Hematopoietic multipotent progenitor cell treated with erythropoietin and hydrocortisone succinate and interleukin-3 and kit ligand, for 4 days (in vitro differentiated cells): ENCODE measurements at places on chromosomes 2 and 18.

DNA sequence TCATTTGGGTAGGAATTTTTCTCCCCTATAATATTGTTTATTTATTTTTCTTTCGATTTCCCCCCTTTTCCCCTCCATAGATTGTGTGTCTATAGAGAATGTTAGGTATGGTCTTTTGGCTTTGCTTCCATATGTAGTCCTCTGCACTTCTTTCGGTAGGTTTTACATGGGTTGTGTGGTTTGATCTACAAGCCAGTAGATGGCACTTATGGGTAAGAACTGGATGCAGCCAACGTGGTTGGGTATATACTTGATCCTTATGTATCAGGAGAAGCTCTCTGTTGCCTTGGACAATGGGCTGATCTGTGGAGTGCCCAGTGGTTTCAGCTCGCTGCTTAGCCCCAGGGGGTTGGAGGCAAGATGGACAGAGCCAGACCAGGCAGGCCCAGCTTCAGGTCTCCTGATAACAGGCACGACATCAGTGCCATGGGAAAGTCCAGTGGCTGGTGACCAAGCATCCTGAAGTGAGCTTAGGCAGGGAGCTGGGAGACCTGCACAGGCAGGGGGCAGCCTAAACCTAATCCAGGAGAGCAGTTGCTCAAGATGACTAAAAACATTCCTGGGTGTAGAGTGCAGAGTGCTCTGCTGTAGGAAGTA, 488.3 kb downstream of the CCDC85A start:
- DNase-seq: peak; percentile 1

GRCh38 chr2:30367232-30368070, 79.6 kb upstream of the LCLAT1 start:
- DNase-seq: no peak

GRCh38 chr18:62326646-62327348, 1.7 kb downstream of the TNFRSF11A start:
- no peak for DNase-seq

DNA sequence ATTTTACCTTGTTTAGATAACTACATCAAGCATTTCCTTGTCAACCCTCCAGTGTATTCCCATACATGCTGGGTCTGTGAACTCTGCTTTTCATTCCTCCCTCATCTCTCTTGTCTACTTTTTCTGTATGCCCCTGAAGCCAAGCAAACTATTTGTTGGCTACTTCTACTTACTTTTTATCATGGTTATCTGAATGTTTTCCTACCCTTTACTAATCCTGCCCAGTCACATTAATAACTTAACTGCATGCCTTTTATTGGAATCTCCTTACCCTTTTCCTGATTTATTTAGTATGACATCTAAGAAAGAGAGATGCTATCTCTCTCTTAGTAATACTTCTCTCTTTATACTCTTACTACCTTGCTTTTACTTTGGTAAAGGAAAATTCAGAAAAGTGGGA, 17.0 kb downstream of the DCAF17 start:
- DNase-seq: no peak

DNA sequence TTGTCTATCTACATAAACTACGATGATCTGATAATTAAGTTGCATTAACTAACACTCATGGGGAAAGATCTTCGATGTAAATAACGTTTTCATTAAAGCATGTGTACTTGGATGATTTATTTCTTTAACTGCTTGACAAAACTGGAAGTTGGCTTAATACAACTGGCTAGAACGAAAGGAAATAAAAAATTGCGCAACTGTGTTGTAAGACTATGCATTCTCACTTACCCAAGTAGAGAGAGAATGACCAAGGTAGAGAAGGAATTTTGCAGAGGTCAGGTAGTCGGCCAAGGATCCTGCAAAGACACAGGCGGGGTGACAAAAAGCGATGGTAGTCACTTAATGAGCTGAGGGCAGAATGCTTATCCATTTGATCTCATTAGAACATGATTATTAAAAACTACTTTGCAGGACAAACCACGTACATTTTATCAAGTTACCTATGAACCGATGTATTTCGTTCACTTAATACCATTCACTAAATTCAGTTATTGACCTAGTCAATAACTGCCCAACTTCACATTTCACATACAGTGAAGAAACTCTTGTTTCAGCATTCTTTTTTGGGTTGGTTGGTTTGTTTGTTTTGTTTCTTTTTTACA, 900 bp downstream of the SLC40A1 start:
- DNase-seq: peak; percentile 81

GRCh38 chr18:13387855-13388548, 169.4 kb downstream of the LDLRAD4 start:
- no peak for DNase-seq

- no peak for DNase-seq
Measured at GRCh38 chr2:82007071-82007664, 1702.6 kb upstream of the LRRTM1 start.

DNA sequence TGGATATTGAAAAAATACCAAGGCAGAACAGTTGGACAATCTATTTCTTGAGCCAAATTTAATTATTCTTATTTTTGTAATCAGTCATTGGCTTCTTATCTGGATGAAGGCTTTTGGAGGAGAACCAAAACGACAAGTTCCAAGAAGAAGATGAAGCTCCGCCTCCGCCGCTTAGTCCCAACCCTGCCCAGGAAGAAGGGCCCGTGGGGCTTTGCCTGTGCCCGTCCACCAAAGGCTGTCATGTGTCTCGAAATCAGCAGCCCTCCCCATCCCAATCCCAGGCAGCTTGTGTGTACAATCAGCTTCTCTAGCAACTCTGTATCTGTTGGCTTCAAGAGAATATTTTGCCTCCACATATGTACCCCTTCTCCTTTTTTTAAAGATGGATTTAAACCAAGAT, 24.6 kb downstream of the PTRHD1 start:
- DNase-seq: no peak

GRCh38 chr2:151326554-151326953, 30.8 kb upstream of the TNFAIP6 start:
- no peak for DNase-seq

DNA sequence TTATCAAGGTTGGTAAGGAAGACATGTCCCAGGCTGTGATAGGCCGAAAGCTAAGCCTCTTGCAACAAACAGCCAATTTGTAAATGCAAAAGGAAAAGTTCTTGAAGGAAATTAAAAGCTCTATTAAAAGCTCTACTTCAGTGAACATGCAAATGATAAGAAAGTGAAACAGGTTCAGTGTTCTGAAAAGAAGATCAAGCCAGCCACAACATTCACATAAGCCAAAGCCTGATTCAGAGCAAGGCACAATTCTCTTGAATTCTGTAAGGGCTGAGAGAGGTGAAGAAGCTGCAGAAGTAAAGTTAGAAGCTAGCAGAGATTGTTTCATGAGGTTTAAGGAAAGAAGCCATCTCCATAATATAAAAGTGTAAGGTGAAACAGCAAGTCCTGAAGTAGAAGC, 1259.5 kb upstream of the PIK3C3 start:
- DNase-seq: no peak

DNA sequence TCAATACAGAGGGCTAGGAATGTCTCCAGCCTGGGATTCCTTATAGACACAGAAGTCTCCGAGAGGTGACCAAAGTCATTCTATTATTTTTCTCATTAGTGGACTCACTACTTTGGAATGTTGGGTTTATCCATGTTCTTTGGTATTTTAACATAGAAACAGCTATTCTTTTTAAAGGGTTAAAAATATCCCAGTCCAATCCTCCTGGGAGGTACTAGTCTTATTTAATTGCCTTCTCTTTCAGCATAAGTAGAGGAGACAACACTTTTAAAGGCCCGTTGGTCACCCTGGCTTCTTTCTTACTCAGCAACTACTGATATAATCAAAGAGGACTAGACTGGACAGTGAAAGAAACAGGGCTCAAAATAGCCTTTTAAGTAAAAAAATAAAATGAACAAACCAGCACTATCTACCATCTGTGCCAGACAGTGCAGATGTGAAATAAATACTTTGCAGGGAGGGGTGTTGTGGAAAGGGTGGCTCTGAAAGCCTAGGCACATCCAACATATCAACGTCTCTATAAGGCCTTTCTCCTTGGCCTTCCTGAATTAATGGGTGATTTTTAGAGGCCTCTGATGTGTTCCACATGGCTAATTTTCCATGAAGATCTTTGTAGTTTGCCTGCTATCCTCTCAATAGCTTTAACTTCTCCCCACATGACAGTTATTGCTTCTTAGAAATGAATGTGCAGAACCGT, 334.4 kb upstream of the THUMPD2 start:
- DNase-seq: no peak

DNA sequence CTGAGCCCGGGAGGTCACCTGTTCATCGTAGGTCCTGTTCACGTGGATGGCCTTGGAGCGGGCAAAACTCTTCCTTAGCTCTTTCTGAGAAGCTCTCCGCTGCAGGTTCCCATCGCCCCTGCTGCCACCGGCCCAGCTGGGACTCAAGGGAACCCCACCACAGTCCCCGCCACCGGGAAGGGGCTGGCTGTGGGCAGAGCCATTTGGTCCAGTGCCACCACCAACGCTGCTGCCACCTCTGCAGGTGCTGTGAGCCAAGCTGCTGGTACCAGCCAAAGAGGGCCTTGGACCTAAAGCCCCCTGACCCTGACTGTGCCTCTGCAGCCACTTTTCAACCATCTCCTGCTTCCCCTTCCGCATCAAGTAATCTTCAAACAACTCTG, 586 bp downstream of the PDE11A start:
- DNase-seq: no peak

DNA sequence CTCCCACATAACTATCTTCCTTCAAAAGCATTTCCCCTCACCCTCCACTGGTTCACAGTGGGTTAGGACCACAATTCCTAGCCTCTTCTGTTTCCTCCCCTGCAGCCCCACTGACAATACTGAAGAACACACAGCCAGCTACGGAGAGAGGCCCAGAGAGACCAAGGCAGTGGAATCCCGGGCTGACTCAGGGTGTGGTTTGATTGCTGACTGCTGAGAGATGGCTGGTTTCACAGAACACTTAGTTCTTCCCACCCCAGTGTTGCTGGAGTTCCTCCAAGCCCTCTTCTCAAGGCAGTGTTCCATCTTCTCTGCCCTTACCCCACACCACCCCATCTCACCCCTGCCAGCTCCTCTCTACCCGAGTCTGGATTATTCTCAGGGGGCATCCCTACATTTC, 43.3 kb upstream of the ZFP36L2 start:
- DNase-seq: no peak

- DNase-seq: no peak
Measured at GRCh38 chr2:54040250-54040649, 69.5 kb upstream of the PSME4 start.

GRCh38 chr18:56574861-56575260, 63.5 kb downstream of the TXNL1 start:
- DNase-seq: no peak

GRCh38 chr18:22110461-22110924, 58.9 kb upstream of the GATA6 start:
- no peak for DNase-seq

DNA sequence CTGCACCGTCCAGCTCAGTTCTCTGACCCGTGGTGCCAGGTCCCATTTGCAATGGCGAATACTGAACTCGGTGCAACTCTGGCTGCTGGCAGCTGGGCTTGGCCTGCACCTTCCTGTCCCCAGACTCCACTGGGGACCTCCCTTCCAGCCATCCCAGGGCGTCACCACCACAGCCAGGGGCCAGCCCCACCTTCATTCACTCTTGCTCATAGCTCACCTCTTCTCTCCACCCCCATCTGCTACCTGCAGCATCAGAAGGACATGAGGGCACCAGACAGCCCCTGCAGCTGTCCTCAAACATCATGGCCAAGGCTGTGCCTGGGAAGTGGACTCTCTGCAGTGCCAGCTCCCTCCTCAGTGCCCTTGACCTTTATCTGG, 16.2 kb upstream of the ALPI start:
- DNase-seq: no peak

GRCh38 chr2:168550670-168551069, 94.6 kb downstream of the CERS6 start:
- DNase-seq: peak; percentile 63

DNA sequence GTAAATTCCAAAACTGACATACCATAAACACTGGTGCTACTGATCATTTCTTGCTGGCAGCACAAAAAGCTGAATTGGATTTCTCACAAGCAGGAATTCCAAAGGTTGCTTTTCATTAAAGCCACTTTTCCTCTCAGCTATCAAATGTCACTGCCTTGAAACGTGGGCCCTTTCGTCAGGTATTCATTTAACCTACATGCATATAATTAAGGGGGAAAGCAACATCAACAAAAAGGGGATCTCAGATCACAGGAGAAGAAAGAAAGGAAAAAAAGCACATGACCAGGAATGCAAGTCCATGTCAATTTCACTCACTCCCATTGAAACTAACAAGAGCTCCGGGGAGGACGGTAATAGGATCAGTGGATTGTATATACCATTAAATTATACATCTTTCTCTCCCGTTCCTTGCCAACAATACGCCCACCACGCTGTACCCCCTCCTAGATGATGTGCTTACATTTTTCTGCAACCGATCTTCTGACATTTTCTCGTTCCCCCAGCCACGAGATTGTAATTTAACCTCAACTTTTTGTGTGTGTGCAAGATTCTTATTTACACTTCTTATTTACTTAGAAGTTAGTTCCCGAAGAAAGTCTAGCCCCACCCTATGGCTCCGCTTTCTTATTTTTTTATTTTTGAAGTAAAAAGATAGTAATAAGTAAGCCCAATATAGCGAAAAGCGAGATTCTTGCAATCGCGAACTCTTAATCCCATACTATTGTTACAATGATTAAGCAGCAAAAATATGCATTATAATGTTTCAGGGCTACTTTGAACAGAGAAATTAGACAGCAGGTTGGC, 725 bp downstream of the FIGN start:
- DNase-seq: peak; percentile 1

GRCh38 chr2:86411396-86411795, 29.8 kb upstream of the KDM3A start:
- DNase-seq: peak; percentile 48

DNA sequence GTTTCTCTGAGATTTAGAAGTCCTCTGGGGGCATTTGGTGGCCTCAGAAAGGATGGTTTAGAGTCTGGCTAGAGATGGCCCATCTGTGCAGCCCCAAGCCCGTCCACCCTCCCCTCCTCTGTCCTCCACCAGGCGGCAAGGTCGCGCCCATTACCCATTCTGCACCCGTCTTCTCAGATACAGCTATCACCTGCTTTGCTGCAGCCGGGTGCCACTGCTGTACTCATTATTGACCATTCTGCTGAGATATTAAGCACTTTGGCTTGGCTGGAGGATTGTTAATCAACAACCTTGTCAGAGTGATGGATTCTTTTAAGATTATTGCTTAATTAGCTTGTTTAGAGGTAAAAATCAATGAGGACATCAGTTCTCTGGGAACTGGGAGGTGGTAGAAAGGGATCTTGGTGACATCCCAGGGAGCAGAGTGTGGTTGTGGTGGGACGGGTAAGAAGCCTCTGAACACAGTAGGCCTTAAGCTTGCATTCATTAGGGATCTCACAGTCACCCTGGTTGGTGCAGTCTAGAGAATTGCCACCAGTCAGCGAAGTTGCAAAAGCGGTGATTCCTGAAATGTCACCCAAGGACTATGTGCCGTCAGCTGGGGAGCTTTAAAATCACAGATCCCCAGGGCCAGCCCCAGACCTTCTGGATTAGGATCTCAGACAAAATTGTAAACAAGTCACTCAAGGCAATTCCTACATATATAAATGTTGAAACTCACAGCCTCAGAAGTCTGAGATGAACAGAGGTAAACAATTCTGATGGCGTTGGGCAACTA, 90.9 kb downstream of the CAPN13 start:
- DNase-seq: no peak

- DNase-seq: no peak
Measured at GRCh38 chr18:36843784-36844183, 14.9 kb downstream of the KIAA1328 start.
